Tongue (tissue), 3 donors: ENCODE measurements at places on chromosomes 7 and 10. TPM values are rescaled to one million over a fixed set of nuclear protein-coding genes. Genes with fewer than 3 reads are reported as not detected.
A peak's percentile ranks its signal among the peaks of the same experiment; 100 is the strongest.

Gene IPMK
- 6.9 TPM for total RNA-seq

Gene AUTS2
- 40.0 TPM for total RNA-seq

Gene KCNMA1
- 34.3 TPM for total RNA-seq

GRCh38 chr10:102435133-102435497 lies 2.7 kb upstream of the CUEDC2 start:
- no peak for DNase-seq

DNA sequence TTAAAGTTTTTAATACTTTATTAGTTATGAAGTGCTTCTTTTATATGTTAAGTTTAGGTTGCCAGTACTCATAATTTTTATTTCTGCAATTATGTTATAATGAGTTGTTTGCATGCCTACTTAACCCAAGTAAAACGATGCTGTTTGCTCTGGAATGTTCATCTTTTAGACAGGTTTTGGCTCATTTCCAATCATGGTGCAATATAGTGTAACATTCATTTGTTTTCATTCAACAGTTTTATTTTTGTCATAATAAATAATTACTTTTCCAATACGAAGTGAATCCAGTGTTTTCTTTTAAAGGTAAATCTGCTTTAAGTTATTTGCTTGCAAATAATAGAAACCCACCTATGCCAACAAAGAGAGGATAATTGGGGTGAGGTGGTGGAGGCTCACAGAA lies 22.1 kb downstream of the ARL5B start:
- peak; percentile 5 for DNase-seq

- DNase-seq = no peak
Observed at GRCh38 chr10:72126184-72126871, 38.0 kb upstream of the SPOCK2 start.

DNA sequence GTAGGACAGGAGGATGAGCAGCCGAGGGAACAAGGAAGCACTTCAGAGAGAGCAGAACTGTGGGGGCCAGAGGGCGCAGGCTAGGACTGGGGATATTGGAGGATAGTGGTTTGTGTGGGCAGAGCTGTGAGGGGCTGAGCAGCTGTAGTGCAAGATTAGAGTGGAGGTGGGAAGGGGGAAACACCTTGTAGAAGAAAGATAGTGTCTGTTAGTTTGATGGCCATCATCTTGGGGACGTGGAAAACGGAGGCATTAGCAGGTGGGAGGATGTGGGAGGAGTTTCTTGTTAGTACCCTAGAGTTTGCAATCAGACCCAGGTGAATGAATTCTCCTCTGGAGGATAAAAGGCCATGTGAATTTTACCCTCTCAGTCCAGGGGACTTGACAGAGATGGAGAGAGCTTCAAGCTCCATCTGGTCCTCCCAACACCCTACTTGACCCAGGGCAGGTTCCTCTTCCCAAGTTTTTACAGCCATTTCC lies 34.0 kb downstream of the PRSS2 start:
- DNase-seq = no peak

- DNase-seq = peak; percentile 30
Observed at GRCh38 chr10:62095181-62096122, 173.2 kb downstream of the RTKN2 start.

DNA sequence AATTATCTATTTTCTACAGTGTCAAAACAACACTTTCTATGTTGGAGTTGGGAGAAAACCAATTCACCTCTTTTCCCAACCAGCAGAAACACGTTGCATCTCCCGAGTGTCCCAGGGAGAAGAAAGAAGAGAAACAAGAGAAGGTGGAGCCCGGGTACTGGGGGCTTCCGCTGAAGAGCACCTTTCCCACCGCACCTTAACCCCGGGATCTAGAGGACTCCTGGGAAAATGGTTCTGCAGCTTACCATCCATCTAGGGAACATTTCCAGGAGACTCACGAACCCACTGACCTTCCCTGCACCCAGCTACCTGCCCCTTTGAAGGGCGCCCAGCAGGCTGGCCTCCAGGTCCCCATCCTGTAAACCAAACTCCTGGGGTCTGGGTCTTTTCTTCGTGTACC lies 346.8 kb downstream of the TCERG1L start:
- no peak for DNase-seq

- no peak for DNase-seq
Observed at GRCh38 chr10:31071232-31072005, 39.8 kb upstream of the ZNF438 start.

DNA sequence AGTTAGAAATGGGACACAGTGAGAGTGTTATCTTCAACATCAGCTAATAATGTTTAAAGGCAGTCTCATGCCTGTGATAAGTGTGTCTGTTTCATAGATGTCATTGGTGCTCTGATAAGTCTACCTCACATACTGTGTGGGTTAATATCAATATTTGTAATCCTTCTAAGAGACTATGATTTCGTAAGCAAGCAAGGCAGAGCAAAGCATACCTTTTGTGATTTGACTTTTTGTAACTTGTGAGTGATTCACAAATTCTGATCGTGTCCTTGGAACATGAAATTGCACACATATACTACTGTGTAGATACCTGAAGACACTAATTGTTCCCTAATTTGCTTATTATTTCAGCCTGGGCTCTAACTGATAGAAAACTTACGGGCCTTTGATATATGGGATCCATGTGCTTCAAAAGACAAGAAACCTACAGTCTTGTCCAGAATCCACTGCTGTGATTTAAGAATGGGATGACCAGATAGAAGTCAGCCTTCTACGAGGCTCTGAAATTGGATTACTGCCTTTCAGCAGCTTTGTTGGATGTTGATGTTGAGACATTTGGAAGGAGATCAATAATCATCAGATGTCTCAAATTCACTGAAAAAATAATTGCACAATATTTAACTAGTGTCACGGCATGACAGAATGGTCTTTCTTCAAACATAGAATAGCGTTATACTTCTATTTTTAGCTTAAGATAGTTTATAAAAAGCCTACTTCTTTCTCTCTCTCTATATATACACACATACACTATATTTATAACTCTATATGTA lies 63.2 kb upstream of the KLF6 start:
- DNase-seq = no peak

DNA sequence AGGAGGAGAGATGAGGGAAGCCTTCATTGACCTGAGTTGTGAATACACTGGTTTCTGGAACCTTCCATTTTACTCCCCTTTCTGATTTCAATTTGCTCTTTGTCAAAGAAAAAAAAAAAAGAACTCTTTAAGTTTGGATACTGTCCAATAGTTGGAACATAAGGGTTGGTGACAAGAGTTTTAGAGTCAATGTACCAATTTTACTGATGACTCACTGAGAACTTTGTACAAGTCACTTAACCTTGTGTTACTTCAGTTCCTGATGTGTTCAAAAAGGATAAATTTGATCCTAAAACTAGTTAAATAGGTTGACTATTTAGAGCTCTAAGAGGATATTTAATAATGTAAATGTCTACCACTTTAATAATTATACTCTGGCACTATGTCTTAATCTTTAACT lies 4.1 kb upstream of the CDK14 start:
- no peak for DNase-seq

DNA sequence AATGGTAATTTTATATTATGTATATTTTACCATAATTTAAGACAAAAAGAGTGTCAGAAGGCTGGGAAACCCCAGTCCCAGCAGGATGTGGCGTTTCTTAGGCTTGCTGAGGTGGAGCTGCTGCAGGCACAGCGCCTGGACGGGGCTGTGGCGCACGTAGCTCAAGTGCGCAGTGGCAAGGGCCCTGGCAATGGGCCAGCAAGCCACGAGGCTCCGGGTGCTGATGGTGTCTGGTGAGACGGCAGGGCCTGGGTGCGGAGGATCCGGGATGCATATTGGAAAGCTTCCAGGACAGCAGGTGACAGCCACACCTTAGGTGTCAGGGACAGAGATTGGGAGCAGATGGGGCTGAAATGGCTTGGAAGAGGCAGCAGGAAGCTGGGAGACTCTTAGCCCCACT lies 37.2 kb downstream of the CLEC2L start:
- no peak for DNase-seq
